ENCODE measurements at places on chromosomes 7 and 10. TPM values are rescaled to one million over a fixed set of nuclear protein-coding genes. Genes with fewer than 3 reads are reported as not detected.

Gene IQUB
- under 0.01 TPM for total RNA-seq

Gene SHH
- total RNA-seq, result not detected

Gene NYAP1
- 7.0 TPM for total RNA-seq

Gene BTBD16
- not detected for total RNA-seq

Gene FAM25G
- not detected for total RNA-seq
